ENCODE measurements at places on chromosomes 11 and 22. TPM values are rescaled to one million over a fixed set of nuclear protein-coding genes. Genes with fewer than 3 reads are reported as not detected.

The LDLRAD3 gene
- 26.8 TPM for total RNA-seq

The GRK3 gene
- 0.56 TPM for total RNA-seq

The AIFM3 gene
- total RNA-seq: 0.56 TPM

The MUC6 gene
- not detected for total RNA-seq

The ARHGAP8 gene
- not detected for total RNA-seq

The FAM83F gene
- not detected for total RNA-seq

The OR8D1 gene
- not detected for total RNA-seq

The LRRC55 gene
- not detected for total RNA-seq

The CENPM gene
- 0.39 TPM for total RNA-seq

The SYT13 gene
- not detected for total RNA-seq

The SOX6 gene
- total RNA-seq: 2.2 TPM

The MPST gene
- total RNA-seq: 85.1 TPM

The KDM4F gene
- total RNA-seq: not detected

The MRPL17 gene
- 60.1 TPM for total RNA-seq

The C11orf21 gene
- not detected for total RNA-seq

The PGA5 gene
- total RNA-seq: not detected

The RBFOX2 gene
- 98.7 TPM for total RNA-seq

The SLC1A2 gene
- 1.7 TPM for total RNA-seq

The RAG2 gene
- not detected for total RNA-seq

The TMEM45B gene
- not detected for total RNA-seq

The ACTN3 gene
- not detected for total RNA-seq

The C11orf91 gene
- total RNA-seq: not detected

The GLB1L2 gene
- total RNA-seq: 1.7 TPM

The CCDC188 gene
- 0.75 TPM for total RNA-seq

The PRCP gene
- total RNA-seq: 58.2 TPM
